ENCODE measurements at places on chromosomes 3 and 15. TPM values are rescaled to one million over a fixed set of nuclear protein-coding genes. Genes with fewer than 3 reads are reported as not detected.

TMCC1 gene
- 18.2 TPM for total RNA-seq

PTX3 gene
- 0.23 TPM for total RNA-seq

CHDH gene
- total RNA-seq, result 0.08 TPM

IL20RB gene
- total RNA-seq, result 175 TPM

EBLN2 gene
- total RNA-seq, result 1.0 TPM

MKRN2OS gene
- total RNA-seq, result 1.1 TPM

ALDH1A2 gene
- total RNA-seq, result not detected

SPTBN5 gene
- total RNA-seq, result 0.31 TPM

ABI3BP gene
- total RNA-seq, result 2.7 TPM

C15orf62 gene
- total RNA-seq, result not detected

GPR62 gene
- total RNA-seq, result not detected

TMEM207 gene
- total RNA-seq, result not detected

ENTPD3 gene
- total RNA-seq, result 12.2 TPM

CASR gene
- total RNA-seq, result not detected

A4GNT gene
- not detected for total RNA-seq
